ENCODE measurements at places on chromosomes 3 and 15.

- no peak for DNase-seq
These were observed 23.0 kb downstream of the RBM5 start for GRCh38 chr3:50111757-50112156.

- no peak for DNase-seq
These were observed 152.4 kb downstream of the AGBL1 start for GRCh38 chr15:86231864-86232721.

DNA sequence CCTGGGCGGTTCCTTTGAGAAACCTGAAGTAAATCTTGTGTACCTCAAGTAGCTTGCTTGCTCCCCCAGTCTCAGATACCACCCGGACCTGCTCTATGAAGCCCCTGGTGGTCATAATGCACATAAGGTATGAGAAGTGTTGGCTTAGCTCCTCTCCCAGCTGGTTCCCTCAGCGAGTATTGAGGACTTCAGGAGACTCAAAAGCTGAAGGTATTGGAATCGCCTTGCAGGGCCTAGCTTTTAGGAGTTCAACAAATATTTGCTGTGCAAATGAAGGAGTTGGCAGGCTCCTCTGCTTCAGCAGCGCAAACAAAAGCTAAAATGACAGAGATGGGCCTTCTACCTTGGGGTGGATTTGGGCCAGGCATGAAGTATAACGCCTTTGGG lies 1.7 kb downstream of the CMTM8 start:
- DNase-seq, result no peak

GRCh38 chr15:84824260-84825007 lies 7.3 kb downstream of the ALPK3 start:
- DNase-seq, result no peak

GRCh38 chr15:80736560-80736959 lies 41.5 kb downstream of the ABHD17C start:
- DNase-seq, result no peak

GRCh38 chr3:55716044-55716443 lies 228.9 kb upstream of the WNT5A start:
- DNase-seq, result no peak

- DNase-seq, result no peak
These were observed 281.3 kb upstream of the COL8A1 start for GRCh38 chr3:99357131-99357530.

- DNase-seq, result no peak
These were observed 248.5 kb downstream of the PTPRG start for GRCh38 chr3:61809879-61810278.

DNA sequence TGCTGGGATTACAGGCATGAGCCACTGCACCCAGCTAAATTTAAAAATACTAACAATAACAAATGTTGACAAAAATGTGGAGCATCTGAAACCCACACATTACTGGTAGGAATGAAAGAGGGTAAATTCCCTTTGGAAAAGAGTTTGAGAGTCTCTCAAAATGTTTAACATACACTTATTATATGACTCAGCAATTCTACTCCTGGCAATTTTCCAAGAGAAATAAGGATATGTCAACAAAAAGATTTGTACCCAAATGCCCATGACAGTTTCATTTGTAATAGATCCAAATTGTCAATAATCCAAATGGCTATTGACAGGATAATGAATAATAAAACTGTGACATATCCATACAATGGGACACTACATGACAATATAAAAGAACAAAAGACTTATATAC lies 9.0 kb downstream of the HCLS1 start:
- no peak for DNase-seq

DNA sequence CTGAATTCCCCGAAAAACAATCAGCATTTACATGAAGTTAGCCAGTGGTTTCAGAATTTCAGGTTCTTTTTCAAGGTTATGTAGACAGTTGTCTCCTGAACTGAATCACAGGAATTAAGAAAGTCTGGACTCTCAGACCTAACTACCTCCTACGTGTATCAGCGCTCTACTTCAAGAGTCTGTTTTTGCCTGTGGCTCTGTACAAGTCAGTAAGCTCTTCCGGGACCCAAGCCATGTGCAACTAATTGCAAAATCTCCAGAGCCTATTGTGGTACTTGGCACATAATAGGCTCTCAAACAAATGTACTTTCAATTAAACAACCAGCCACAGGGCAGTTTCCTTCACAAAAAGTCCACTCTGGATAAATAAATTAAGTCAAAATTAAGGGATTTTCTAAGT lies 414.2 kb downstream of the PDCD6IP start:
- no peak for DNase-seq

DNA sequence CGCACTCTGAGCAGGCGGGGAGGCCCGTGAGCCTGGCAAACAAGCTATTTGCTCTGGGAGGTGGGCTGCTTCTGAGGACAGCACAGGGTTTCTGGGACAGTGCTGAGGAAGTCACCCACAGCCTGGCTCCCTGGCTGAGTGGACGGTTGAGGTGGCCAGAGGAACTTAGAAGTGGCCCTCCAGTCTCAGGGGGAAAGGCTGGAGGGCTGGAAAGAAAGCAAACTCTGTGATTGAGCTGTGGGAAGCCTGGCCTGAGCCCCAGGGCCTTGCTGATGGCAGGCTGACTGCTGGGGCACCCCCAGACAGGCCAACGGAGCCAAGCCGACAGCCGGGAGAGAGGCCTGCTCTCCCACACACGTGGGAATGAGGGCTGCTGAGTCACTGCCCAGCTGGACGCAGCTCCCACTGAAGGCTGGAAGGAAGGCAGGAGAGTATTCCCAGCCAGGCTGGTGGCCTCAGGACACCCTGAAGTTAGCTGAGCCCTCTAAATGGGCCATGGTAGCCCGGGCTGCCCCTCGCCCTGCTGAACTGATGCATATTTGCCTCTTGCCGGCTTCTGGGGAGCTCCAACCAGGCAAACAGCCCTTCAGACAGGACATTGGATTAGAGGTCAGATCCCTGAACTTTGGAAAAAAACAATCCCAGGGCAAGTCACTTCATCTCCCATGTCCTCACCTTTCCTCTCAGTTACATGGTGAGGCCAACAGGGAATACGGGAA lies 98.0 kb upstream of the TLE3 start:
- DNase-seq, result peak; percentile 71

DNA sequence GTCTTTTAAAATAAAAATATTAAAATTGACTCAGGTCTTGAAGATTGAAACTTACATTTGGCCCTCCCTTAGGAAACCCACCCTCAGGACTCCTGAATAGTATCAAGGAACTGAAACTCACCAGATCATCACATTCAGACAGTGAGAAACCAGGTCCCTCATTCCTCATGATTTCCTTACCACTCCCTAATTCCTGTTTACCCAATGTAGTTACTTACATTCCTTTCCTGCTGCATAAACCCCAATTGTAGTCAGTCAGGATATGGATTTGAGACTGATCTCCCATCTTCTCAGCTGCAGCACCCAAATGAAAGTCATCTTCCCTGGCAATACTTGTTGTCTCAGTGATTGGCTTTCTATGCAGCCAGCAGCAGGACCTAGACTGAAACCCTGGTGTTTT lies 8.6 kb downstream of the ATP13A4 start:
- DNase-seq, result no peak

DNA sequence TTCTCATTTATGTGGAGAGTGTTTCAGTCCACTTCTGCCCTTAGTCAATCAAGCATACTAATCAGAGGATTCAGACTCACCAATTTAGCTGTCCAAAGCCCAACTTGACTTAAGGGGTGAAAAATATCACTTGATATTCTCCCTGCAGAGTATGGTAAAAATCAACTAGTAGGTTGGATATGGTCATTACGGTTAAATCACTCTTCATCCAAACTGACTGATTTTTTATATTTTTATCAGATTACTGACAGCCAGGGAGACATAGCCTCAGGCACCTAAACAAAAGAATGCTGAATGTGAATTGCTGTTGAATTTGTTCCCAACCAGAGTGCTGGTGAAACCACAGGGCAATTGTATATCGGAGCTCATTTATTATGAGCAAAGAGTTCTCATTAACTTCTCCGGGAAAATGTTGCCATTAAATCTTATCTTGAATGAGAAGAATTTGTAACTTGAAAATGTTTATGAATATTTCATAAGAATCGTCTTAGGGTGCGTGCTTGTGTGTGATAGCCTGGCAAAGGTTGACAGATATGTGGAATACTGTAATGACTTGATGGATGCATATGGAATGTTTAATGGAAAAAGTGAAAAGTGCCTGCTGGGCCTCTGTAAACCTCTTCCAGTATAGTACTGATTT lies 411.2 kb downstream of the NAALADL2 start:
- DNase-seq, result no peak

GRCh38 chr3:141011997-141012262 lies 39.2 kb upstream of the SPSB4 start:
- DNase-seq, result no peak

GRCh38 chr3:165770781-165771180 lies 66.4 kb downstream of the BCHE start:
- no peak for DNase-seq

DNA sequence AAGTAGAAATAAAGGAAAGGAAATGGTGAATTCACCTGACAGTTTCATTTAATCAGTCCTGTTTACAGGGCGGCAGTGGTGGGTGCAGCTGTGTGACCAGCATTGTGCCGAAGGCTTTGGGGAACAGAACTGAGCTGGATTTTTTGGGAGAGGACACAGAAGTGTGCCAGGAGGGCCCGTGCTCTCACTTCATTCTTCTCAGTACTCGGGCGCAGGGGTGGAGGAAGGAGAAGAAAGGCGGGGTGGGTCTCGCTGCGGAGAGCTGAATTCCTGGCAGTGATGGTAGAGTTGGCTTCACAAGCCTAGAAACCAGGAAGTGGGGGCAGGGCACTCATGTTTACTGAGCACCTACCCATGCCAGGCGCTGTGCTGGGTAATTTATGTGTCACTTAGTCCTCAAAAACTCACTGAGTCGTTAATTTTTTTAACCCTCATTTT lies 64.6 kb downstream of the CRTC3 start:
- no peak for DNase-seq

DNA sequence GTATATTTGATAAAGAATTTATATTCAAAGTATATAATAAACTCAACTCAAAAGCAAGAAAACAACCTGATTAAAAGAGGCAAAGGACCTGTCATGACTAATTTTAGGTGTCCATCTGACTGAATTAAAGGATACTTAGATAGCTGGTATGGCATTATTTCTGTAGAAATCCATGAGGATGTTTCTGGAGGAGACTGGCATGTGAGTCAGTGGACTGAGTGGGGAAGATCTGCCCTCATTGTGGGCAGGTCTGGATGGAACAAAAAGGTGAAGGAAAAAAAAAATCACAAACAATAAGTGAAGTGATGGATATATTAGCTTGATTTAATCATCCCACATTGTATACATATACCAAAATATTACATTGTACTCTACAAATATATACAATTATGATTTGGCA lies 16.6 kb downstream of the ANKRD28 start:
- DNase-seq, result no peak

- DNase-seq, result no peak
These were observed 36.0 kb upstream of the MBNL1 start for GRCh38 chr3:152232679-152233078.

- DNase-seq, result no peak
These were observed 43.5 kb downstream of the UBE2E2 start for GRCh38 chr3:23246651-23247050.

GRCh38 chr3:113234688-113235260 lies 23.4 kb downstream of the BOC start:
- no peak for DNase-seq

- no peak for DNase-seq
These were observed 181.8 kb downstream of the SSR3 start for GRCh38 chr3:156373095-156373494.

DNA sequence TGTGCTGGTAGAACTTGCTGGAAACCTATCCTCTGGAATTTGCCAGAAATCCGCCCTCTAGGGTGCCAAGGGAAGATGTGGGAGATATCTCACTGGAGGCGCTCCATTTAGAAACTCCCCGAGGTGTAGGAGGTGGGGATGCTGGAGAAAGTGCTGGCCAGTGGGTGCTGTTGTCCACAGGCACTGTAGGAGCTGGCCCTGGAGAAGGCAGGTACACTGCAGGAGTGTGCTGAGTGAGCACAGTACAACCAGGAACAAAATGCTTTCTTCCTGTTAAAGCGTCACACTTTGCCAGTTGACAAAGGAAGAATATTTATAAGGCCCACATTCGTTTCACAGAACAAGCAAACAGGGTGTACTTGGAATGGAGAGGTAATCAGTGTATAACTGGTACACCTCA lies 119.9 kb downstream of the CACNA1D start:
- no peak for DNase-seq

GRCh38 chr3:162541923-162542322 lies 1045.3 kb downstream of the OTOL1 start:
- no peak for DNase-seq

DNA sequence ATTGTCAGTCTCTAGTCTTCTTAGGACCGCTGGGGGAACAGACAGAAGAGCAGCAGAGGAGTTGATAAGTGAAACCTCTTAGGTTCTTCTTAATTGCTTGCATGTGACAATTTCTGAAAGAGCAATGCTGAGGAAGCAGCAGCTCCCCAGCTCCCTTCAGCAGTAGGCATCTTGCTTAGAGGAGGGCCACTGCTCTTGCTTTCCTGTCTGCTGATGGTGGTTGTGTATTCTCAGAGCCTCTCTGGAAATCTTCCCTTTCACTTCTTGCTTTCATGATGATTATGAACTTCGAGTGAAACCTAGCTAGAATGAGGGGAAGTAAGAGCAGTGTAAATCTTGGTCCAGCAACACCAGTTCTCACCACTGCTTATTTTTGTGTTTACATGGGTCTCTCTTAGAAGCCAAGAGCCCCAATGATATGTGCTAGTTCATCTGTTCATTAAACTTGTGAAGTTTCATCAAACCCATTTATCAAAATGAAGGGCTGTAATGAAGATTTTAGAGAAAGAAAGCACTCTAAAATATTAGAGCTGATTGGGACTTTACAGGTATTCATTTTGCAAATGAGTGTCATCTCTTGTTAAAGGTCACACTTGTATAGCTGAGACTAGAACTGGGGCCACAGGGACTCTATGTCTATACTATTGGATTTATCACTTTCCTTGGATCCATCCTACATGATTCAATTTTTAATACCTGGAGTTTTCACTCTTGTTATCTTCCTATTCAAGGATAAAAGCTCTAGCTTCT lies 246.7 kb downstream of the LPP start:
- DNase-seq, result no peak

GRCh38 chr3:38960953-38961622 lies 90.7 kb downstream of the SCN11A start:
- DNase-seq, result no peak

DNA sequence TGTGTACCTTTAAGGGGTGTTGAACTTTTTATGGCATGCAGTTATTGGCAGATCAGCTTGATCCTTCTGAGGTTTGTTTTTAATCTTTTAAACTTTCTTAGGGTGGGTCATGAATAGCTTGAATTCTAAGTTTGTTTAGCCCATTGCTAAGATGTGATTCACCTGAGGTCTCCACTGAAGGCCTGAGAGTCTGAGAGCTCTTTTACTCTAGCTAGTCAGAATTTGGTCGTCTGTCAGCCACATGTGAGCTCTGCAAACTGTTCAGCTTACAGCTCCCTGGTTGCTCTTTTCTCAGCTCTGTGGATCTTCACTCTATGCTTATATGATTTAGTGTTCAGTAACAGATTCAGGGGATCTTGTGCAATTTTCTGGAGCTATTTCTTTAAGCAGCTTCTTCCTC lies 161.3 kb downstream of the ABHD5 start:
- DNase-seq, result no peak

DNA sequence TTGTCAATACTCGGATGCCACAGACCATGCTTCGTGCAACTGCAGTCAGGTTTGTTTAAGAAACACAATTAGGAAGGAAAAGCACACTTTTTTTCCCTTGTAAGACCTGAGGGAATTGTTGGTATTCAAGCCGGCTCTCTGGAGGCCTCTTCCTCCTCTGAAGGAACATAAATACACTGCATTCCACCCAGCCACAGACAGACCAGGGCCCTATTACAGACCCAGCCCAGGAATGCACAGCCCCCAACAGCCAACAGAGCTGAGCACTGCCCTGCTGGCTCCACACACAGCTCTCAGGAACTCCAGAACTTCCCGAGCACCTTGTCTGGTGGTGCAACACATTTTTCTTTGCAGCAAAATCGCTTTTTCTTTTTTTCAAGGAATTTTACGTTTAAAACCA lies 488.7 kb upstream of the PROK2 start:
- peak; percentile 88 for DNase-seq

Measured in non-pigmented ciliary epithelial cell (primary cell).